ENCODE measurements at places on chromosomes 16 and 17.
A peak's percentile ranks its signal among the peaks of the same experiment; 100 is the strongest.

- DNase-seq, result no peak
- H3K27me3 ChIP-seq, result no peaks in the 10 kb centered on the region
- peaks cover 84% of the 10 kb centered on the region for H3K36me3 ChIP-seq
- H3K4me1 ChIP-seq, result peaks cover 27% of the 10 kb centered on the region
- H3K4me3 ChIP-seq, result no peak overlapping the region
Observed at GRCh38 chr16:28110074-28110473, 46.6 kb upstream of the GSG1L start.

DNA sequence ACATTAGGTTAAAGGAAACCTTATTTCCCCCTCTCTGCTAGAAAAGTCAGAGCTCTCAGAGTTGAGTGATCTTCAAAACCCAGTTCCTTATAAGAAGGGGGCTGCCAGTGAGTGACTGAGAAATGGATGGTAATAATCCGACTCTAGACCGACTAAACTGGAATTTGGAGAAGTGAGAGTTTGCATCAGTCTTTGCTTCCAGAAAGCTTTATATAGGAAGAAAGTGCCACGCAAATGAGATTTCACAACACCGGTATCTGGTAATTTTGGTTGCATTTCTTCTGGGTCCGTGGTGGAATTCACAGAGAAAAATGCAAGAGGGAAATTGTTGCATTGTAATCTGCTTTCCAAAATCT, 271.4 kb downstream of the MAF start:
- no peak for DNase-seq
- no peak overlapping the region for H3K27ac ChIP-seq
- no peaks in the 10 kb centered on the region for H3K36me3 ChIP-seq
- H3K27me3 ChIP-seq, result peaks cover 3% of the 10 kb centered on the region

GRCh38 chr17:6069539-6070429, at the start of gene WSCD1:
WSCD1 (plus strand) TSS chr17:6070379; CDS start chr17:6080659, 10,280 bp downstream.
- H3K4me3 ChIP-seq, result no peak within 1 kb of the TSS
- H3K27ac ChIP-seq, result no peak within 1 kb of the TSS
- peaks cover 52% of the 10 kb centered on the region for H3K27me3 ChIP-seq
- peaks cover 8% of the 10 kb centered on the region for H3K4me1 ChIP-seq
- no peak for DNase-seq

DNA sequence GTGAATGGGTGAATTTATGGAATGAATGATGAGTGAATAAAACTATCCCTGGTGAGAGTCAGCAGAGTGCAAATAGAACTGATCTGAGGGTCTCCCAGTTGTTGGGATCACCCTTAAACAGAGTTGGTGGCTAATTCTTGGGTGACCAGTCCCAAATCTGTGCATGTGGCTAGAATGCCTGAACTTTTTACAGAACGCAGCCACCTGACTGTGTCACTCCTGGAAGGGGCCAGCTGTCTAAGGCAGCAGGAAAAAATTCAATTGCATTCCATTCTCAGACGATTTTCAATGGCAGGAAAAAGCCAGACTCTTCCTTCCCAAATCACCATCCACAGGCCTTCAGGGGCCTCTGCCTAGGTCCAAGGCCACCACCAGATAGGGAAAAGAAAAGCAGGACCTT, 43.5 kb downstream of the BEAN1 start:
- no peak overlapping the region for H3K27ac ChIP-seq
- peaks cover 17% of the 10 kb centered on the region for H3K27me3 ChIP-seq
- H3K36me3 ChIP-seq, result no peaks in the 10 kb centered on the region
- DNase-seq, result no peak
- H3K4me1 ChIP-seq, result peaks cover 16% of the 10 kb centered on the region

- H3K4me3 ChIP-seq, result no peak overlapping the region
- DNase-seq, result no peak
- no peaks in the 10 kb centered on the region for H3K36me3 ChIP-seq
- no peak overlapping the region for H3K27ac ChIP-seq
Observed at GRCh38 chr17:63356337-63356757, 89.8 kb downstream of the CYB561 start.

- peak overlapping the region; percentile 88 for H3K4me3 ChIP-seq
- peaks cover 19% of the 10 kb centered on the region for H3K36me3 ChIP-seq
- peak overlapping the region; percentile 89 for H3K27ac ChIP-seq
- no peaks in the 10 kb centered on the region for H3K27me3 ChIP-seq
Observed at GRCh38 chr16:3459401-3460090, 16.1 kb downstream of the NAA60 start.

DNA sequence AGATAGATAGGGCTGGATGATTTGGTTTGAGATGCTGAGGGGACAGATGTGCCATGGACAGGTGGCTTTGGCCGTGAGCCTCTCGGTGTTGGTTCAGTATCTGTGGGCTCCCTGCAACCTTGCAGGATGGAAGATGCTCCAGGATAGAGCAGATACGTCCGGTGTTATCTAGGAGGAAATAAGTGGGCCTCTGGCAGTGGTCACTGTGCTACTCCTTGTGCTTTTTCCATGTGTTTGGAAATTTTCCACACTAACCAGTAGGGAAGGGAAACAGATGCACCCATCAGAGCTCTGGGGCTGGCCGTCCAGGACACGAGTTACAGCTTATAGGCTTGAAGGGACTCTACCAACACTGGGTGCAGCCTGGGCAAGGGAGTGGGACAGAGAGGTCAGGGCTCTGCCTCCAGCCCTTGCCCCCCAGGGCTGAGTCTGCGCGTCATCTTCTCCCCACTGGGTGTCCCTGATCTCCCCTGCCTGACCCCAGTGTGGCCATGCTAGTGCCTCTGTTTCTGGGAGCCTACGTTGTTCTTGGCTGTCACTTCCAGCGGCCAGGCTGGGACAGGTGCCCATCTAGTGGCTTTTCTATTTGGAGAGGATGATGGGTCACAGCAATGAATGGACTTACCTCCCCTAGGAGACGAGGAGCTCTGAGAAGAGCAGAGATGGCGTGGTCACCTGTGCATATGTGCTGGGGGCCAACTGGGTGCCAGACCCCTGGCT, 166.9 kb downstream of the SEC14L1 start:
- H3K27me3 ChIP-seq, result no peaks in the 10 kb centered on the region
- DNase-seq, result no peak
- no peak overlapping the region for H3K4me3 ChIP-seq
- no peaks in the 10 kb centered on the region for H3K36me3 ChIP-seq
- no peaks in the 10 kb centered on the region for H3K4me1 ChIP-seq

- H3K36me3 ChIP-seq, result no peaks in the 10 kb centered on the region
- peaks cover 59% of the 10 kb centered on the region for H3K4me1 ChIP-seq
- no peak overlapping the region for H3K4me3 ChIP-seq
- peak; percentile 31 for DNase-seq
Observed at GRCh38 chr17:48488548-48489106, 42.2 kb downstream of the HOXB1 start.

DNA sequence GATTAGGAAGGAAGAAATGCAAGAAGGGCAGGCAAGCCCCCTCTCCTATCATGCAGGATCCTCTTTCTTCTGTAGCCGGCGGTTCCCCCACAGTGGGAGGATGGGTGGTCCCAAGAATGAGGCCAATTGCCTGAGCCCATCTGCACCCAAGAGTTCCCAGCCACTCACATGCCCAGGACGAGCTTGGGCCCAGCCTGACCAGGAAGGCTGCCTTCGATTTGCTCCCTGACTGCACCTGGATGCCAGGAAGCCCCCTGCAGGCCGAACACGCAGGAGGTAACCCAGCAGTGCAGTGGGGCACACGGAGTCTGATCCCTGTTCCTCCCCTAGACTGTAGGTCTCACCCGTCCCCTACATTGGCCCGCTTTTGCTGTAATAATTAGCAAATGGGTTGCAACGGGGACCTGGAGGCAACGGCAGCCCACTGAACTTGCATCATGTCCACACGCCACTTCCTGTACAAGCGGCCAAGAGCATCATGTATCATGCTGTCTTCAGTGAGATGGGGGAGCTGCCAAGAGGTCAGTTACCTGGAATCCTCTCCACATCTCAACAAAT, 67.5 kb downstream of the AMFR start:
- H3K4me1 ChIP-seq, result peaks cover 22% of the 10 kb centered on the region
- H3K27ac ChIP-seq, result no peak overlapping the region
- peak; percentile 12 for DNase-seq
- peaks cover 11% of the 10 kb centered on the region for H3K36me3 ChIP-seq
- H3K4me3 ChIP-seq, result peak overlapping the region; percentile 75
- no peaks in the 10 kb centered on the region for H3K27me3 ChIP-seq

- peak overlapping the region; percentile 34 for H3K4me3 ChIP-seq
- peaks cover 88% of the 10 kb centered on the region for H3K4me1 ChIP-seq
- peak overlapping the region; percentile 96 for H3K27ac ChIP-seq
- peaks cover 20% of the 10 kb centered on the region for H3K36me3 ChIP-seq
- DNase-seq, result peak; percentile 79
Observed at GRCh38 chr17:57603978-57604377, 141.1 kb downstream of the CCDC182 start.

DNA sequence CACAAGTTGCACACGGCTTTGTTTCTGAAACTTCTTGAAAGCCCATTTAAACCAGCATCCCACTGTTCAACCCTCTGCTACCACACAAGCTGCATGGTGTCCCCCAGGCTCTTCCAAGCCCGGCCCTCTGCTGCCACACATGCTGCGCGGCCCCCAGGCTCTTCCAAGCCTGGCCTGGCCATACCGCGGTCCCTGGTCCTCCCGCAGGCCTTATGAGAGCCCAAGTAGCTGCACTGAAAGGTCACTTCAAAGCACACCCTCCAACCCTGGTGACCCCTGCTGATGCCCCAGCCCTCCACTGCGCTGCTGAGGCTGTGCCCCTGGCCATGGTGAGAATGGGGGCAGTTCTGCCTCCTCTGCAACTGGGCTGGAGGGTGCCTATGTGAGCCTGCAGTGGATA, 25.9 kb upstream of the PVALEF start:
- no peaks in the 10 kb centered on the region for H3K4me1 ChIP-seq
- H3K36me3 ChIP-seq, result no peaks in the 10 kb centered on the region
- no peak overlapping the region for H3K4me3 ChIP-seq

DNA sequence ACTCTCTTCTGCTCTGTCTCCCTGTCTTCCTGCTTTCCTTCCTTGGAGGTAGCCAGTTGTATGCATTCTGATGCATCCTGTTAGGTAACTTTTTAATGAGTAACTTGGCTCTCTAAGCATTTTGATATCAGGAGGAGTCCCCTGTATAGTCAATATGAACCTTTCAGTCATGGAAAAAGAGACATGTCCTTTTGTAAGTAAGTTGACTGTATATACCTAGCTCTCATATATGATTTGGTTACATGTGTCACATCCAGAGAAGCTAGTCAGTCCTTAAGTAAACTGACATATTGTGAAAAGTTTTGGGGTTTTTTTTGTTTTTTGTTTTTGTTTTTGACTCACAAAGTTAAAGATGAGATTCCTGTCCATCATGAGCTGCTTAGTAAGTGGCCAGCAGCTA, 18.8 kb downstream of the UTP18 start:
- DNase-seq, result no peak
- H3K4me1 ChIP-seq, result peaks cover 6% of the 10 kb centered on the region
- H3K36me3 ChIP-seq, result peaks cover 66% of the 10 kb centered on the region
- H3K4me3 ChIP-seq, result no peak overlapping the region
- no peaks in the 10 kb centered on the region for H3K27me3 ChIP-seq

- no peak for DNase-seq
- no peaks in the 10 kb centered on the region for H3K4me1 ChIP-seq
- no peaks in the 10 kb centered on the region for H3K27me3 ChIP-seq
- H3K4me3 ChIP-seq, result no peak overlapping the region
Observed at GRCh38 chr17:19897903-19898302, 30.2 kb upstream of the ULK2 start.

GRCh38 chr17:39400547-39401411, 647 bp downstream of the FBXL20 start:
- H3K27ac ChIP-seq, result peak overlapping the region; percentile 72
- no peak for DNase-seq
- peaks cover 3% of the 10 kb centered on the region for H3K36me3 ChIP-seq
- peaks cover 41% of the 10 kb centered on the region for H3K4me1 ChIP-seq
- H3K27me3 ChIP-seq, result no peaks in the 10 kb centered on the region

Data from activated CD4-positive, alpha-beta memory T cell treated with anti-CD3 and anti-CD28 coated beads, Interleukin-2, amount 10 ng/mL, durations not matched to agents 7 days and 5 days (primary cell).